ENCODE measurements at places on chromosomes 4 and X.

GRCh38 chr4:55183926-55184599 is 58.7 kb upstream of the KDR start:
- DNase-seq = peak; percentile 24

DNA sequence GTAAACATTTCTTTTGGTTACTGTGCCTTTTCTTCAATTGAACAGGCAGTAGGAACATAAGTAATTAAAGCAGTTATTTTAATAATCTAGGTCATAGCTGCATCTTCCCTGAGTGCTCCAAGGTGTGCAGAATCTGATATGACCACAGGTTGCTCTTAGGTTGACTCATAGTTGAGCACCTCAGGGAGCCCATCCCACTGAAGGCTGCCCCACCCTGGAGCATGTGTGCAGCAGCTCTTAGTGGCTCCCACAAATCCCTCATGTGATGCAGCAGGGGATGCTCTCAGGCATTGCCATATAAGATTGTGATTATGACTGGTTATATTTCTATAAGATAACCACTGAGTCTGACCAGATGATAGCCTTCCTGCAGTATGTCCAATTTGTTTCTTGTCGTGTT is 72.3 kb downstream of the ZNF518B start:
- DNase-seq = no peak

- peak; percentile 24 for DNase-seq
Observed at GRCh38 chrX:120251471-120252011, 929 bp downstream of the ZBTB33 start.

DNA sequence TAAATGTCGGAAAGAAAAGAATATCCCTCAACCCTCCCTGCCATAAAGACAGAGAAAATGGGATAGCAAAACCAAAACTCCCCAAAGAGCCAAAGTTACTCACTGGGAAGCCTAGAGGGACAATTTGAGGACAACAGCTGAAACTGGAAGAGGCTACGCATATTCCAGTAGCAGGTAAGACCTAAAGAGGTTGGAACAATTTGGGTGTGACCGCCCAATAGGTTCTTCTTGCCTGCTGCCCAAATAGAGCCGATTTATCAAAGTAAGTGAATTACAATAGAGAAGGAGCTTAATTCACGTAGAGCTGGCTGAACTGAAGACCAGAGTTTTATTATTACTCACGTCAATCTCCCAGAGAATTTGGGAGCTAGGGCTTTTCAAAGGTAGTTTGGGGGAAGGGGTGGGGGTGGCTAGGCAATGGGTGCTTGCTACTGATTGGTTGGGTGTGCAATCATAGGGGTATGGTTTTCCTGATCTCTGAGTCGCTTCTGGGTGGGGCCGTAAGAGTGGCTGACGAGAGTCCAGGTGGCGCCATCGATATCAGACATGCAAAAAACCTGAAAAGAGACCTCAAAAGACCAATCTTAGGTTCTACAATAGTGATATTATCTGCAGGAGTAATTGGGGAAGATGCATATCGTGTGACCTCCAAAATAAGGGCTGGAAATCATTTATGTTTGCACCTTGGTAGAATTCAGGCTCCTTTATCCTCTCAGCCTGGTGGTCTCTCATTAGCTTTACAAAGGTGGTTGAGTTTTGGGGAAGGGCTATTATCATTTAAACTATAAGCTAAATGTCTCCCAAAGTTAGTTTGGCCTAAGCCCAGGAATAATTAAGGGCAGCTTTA is 39.0 kb upstream of the SLC7A3 start:
- no peak for DNase-seq

- DNase-seq = no peak
Observed at GRCh38 chr4:41154814-41155177, 59.5 kb downstream of the APBB2 start.

GRCh38 chr4:144658903-144659302 is 12.9 kb downstream of the HHIP start:
- DNase-seq = no peak

DNA sequence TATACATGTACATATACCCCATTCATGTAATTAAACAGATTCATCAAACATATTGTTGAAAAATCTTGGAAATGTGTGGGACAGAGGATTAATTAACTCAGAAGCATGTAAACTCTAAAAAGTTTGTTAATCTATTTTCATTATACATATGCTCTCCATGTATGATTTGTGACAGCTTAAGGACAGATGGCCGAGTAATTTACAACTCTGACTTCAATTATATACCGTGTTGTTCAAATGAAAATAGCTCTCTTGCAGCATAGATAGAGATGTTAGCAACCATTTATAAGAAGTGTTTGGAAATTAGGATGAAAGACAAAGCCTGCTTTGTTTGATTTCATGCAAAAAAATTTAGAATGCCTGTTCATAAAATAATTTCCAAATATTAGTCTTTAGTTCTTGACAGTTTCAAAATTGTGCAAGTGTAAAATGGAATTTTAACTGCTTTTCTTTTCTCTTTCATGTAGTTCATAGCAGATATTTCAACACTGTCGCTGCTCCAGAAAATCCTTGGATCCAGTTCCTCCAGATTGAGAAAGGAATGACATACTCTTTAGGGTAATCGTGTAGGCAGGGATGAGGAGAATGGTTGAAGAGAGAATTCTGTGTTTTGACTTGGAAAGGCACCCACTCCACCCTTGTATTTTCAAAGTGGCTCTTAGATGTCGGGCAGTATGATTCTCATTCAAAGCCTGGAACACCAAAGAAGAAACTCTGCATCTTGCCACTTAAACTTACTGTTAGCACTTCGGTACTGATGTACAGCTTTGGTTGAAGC is 23.1 kb downstream of the AFF2 start:
- DNase-seq = no peak

DNA sequence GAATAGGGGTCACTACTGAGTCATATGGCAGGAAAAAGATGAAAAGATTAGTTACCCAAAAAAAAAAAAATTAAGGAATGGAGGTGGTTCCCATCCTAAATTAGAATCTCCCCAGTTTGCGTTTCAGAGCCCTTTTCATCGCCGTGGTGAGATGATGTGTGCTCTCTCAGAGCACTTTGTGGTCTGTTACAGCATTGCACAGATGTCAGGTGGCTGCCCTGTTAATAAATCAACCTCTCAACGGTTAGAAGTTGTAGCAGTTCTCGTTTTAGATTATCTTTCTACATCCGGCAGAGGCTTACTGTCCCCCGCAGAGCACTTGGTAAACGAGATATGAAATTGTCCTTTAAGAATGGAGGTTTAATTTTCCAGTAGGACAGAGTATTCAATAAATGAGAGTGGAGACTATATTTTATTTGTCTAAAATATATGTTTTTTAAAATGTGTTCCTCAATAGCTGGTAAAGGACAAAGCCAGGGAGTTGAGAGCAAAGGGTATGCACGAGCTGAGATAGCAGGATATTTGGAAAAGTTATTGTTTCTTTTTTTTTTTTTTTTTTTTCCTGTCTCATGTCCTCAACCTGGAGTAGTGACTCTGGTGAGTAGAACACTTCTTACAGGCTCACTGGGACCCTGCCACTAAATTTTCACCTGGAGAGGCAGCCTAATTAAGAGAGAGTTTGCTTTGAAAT is 26.9 kb downstream of the AFF1 start:
- peak; percentile 17 for DNase-seq

DNA sequence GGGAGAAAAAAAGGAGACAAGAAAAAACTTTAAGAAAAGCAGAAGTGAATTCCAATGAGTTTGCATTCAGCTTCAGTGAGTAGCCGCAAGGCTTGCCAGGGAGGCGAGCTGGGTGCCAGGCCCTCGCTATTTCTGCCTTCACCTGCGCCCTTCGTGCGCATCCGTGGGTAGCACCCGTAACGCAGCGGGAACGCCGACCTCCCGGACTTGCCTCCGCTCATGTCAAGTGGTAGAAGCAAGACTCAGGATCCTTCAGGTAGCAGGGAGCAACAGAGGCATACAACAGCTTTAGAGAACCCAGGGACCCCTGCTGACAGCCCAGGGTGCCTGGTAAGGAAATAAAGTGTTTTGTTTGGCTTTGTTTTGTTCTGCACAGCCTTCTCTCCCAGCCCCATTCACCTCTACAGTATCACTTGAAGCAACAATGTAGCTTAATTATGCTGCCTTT is 140.0 kb upstream of the BCOR start:
- DNase-seq = no peak

GRCh38 chr4:2652415-2653160 is 103.5 kb downstream of the TNIP2 start:
- DNase-seq = no peak

- no peak for DNase-seq
Observed at GRCh38 chr4:5489260-5489659, 219.1 kb downstream of the EVC2 start.

- peak; percentile 51 for DNase-seq
Observed at GRCh38 chrX:12910423-12911121, 4.2 kb downstream of the TLR8 start.

- DNase-seq = no peak
Observed at GRCh38 chr4:165864271-165864670, 8.8 kb upstream of the TLL1 start.

DNA sequence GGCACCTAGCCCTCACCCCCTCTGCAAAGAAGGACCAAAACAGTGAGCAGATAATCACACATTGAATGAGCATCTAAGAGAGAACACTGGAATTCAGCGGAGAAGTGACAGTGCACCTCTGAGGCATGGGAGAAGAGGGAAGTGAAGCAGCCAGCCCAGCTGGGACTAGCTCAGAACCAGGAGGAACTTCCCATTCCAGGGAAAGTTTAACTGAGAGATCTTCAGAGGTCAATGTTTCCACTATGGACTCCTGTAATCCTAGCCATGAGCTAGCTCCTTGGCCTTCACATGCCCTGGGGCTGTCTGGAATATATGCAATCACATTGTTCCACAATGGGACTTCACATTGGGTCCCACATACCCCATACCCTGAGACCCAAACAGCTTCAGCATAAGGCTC is 24.4 kb downstream of the TLR6 start:
- DNase-seq = peak; percentile 58

GRCh38 chr4:141057582-141057981 is 75.7 kb downstream of the RNF150 start:
- no peak for DNase-seq
